Adipose tissue (tissue), 3 donors: ENCODE measurements at places on chromosomes 6 and 20. TPM values are rescaled to one million over a fixed set of nuclear protein-coding genes. Genes with fewer than 3 reads are reported as not detected.

The STMND1 gene
- 3.0 TPM for polyA plus RNA-seq

The KHDC1 gene
- polyA plus RNA-seq = 0.88 TPM

The SOBP gene
- 1.8 TPM for polyA plus RNA-seq

The DEF6 gene
- 17.3 TPM for polyA plus RNA-seq

The CCDC170 gene
- polyA plus RNA-seq = 0.45 TPM

The PLA2G7 gene
- 0.34 TPM for polyA plus RNA-seq

The FUT9 gene
- not detected for polyA plus RNA-seq

The PRR18 gene
- 0.10 TPM for polyA plus RNA-seq

The OOEP gene
- polyA plus RNA-seq = 0.27 TPM

The CGAS gene
- 0.81 TPM for polyA plus RNA-seq

The ENPP4 gene
- 9.1 TPM for polyA plus RNA-seq

The TNXB gene
- polyA plus RNA-seq = 47.4 TPM

The APOBEC2 gene
- polyA plus RNA-seq = 0.34 TPM

The TMEM151B gene
- 0.06 TPM for polyA plus RNA-seq

The LKAAEAR1 gene
- polyA plus RNA-seq = not detected

The SMLR1 gene
- 0.07 TPM for polyA plus RNA-seq

The FUCA2 gene
- polyA plus RNA-seq = 29.2 TPM

The NCOA7 gene
- 59.0 TPM for polyA plus RNA-seq
